ENCODE measurements at places on chromosomes 3 and 15. TPM values are rescaled to one million over a fixed set of nuclear protein-coding genes. Genes with fewer than 3 reads are reported as not detected.

Gene OSTN
- not detected for polyA plus RNA-seq

Gene CAMK2N2
- 0.14 TPM for polyA plus RNA-seq

Gene CHDH
- polyA plus RNA-seq = not detected

Gene ISLR
- polyA plus RNA-seq = 124 TPM

Gene AHSG
- not detected for polyA plus RNA-seq

Gene FAM107A
- 0.13 TPM for polyA plus RNA-seq

DNA sequence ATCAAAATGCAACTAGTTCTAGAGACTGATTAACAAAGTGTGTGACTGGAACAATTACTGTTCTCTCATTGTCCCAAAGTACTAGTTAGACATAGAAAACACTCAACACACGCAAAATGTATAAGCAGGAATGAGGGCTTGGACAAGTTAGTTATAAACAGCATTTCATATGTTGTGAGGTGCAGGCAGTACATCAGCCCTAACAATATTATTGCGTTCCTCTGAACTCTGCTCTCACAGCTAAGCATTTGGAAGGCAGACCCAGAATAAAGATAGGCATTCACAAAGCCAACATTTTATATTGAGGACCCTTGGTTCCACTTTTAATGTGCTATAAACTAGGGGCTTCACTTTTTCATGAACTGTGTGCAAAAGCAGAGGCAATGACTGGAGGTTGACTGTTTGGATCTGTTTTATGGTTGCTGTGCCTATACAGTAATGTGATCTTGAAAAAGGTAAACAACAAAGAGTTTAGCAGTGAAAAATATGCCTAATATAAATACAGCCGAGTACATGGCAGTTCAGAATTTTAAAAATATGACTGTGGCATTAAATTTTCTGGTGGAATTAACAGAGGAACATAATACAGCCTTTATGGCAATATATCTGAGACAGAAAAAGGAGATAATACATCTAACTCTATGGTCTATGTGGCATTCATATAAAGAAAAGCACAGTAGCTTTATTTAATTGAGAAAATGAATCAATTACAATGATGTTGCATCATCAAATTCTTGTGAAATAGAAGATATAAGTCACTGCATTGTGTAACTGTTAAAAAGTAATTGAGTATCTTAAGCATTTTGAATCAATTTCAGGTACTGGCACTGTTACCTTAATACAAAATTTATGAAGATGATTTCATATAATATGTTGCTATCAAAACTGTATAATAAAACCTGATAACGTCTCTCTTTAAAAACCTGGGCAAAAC lies 80.0 kb upstream of the SKOR1 start:
- peak; percentile 73 for DNase-seq
- H3K4me1 ChIP-seq = peaks cover 19% of the 10 kb centered on the region
- H3K36me3 ChIP-seq = no peaks in the 10 kb centered on the region
- H3K4me3 ChIP-seq = no peak overlapping the region

DNA sequence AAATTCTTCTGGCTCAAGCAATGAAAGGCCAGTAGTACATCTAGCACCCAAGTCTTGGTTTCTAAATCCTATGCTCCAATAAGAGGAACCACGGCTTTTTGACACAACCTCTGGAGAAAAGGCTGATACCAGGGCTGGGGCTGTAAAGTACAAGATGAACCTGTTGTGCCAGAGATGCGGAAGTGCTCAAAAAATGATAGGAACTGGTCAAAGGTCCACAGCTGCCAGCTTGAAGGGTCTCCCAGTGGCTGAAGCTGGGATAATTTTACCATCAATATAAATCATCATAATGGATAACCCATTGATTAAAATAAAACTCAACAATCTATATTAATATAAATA lies 558 bp upstream of the NCEH1 start:
- no peak for DNase-seq
- H3K27me3 ChIP-seq = no peaks in the 10 kb centered on the region
- H3K4me3 ChIP-seq = peak overlapping the region; percentile 89
- peaks cover 30% of the 10 kb centered on the region for H3K4me1 ChIP-seq
- H3K36me3 ChIP-seq = no peaks in the 10 kb centered on the region
- H3K27ac ChIP-seq = peak overlapping the region; percentile 93

DNA sequence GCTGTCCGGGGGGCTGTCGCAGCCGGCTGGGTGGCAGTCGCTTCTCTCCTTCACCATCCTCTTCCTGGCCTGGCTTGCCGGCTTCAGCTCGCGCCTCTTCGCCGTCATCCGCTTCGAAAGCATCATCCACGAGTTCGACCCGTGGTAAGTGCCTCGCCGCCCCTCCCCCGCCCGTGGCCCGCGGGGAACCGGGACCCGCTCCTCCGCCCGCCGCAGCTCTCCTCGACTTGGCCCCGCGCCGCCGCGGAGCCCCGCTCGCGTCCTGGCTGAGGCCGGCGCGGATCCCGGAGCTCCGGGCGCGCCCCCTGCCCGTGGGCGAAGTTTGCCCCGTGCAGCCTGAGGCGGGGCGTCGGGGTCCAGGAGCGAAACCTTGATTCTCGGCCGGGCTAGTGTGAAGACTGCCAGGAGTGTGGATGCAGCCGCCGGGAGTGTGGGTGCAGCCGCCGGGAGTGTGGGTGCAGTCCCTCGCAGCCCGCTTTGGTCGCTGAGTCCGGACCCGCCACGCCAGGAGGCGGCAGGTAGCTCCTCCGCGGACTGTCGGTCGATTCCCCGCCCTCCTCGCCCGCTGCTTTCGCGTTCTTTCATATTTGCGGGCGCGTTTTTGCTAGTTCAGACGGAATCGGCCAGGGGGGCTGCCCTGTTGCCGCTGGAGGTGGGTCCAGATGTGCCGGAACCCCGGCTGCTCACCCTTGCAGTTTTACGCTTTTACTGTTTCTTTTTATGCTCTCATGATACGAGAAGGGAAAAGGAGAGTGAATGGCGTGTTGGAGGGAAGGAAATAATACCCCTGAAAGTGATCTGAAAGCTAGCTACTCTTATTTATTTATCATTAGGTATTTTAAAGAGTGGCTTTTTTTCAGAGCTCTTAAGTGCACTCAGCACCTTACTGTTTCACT lies 692 bp downstream of the STT3B start:
- peaks cover 30% of the 10 kb centered on the region for H3K4me1 ChIP-seq
- no peaks in the 10 kb centered on the region for H3K36me3 ChIP-seq
- H3K27me3 ChIP-seq = no peaks in the 10 kb centered on the region

DNA sequence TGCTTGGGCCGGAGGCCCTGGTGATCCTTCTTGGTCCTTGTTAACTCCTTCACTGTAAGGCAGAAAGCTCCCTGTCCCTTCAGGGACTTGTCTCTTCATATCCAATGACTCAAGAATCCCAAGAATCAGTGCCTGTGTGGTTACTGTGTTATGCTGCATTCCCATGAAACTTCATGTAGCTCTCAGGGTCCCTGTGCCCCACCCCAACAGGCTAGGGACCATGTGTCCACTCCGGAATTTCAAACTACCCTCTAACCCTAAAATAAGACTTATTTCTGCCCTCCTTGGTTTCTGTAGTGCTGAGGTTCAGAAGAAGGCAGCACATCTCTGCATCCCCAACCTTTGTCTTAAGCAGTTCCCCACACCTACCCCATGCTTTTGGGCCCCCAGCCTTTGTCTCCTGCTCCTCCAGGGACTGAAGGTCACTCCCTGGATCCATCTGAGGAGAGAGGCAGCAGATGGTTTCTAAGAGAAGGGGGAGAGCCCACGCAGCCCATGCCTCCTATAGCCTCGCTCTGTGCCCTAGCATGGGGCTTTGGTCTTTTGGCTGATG lies 531 bp upstream of the MAP1A start:
- H3K27me3 ChIP-seq = no peaks in the 10 kb centered on the region
- peak overlapping the region; percentile 83 for H3K27ac ChIP-seq
- peak; percentile 72 for DNase-seq
- H3K4me3 ChIP-seq = peak overlapping the region; percentile 100
- H3K36me3 ChIP-seq = peaks cover 12% of the 10 kb centered on the region
- peaks cover 48% of the 10 kb centered on the region for H3K4me1 ChIP-seq

DNA sequence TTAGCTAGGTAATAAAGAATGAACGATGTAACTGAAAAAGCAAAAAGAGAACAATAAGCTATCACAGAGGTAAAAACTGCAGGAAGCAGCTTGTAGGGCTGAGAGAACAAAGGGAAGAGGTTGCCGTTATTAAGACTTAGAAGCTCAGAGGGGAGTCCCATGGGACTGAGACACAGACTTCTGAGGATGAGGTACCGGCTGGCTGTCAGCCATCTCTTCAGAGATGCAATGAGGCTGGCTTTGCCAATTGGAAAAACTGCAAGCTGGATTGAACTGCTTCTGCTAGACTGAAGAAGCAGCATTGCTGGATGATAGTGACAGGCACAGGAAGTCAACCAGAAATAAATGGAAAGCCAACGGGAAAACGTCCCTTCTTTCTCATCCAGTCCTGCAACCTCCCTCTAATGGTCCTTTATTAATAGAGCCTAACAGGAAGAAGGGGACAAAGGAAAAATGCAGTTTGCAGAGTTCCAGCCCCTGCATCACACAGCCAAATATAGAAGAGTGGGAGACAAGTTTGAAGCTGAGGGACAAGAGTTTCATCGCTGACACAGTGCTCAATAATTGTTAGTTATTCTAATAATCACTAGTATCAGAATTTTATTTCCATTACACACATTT lies 21.1 kb upstream of the KLHL6 start:
- H3K36me3 ChIP-seq = no peaks in the 10 kb centered on the region
- peak; percentile 61 for DNase-seq
- H3K27ac ChIP-seq = no peak overlapping the region
- no peak overlapping the region for H3K4me3 ChIP-seq
- peaks cover 39% of the 10 kb centered on the region for H3K27me3 ChIP-seq

GRCh38 chr3:178003756-178004155 lies 532.5 kb upstream of the KCNMB2 start:
- H3K27me3 ChIP-seq = no peaks in the 10 kb centered on the region
- DNase-seq = no peak
- H3K27ac ChIP-seq = no peak overlapping the region
- no peaks in the 10 kb centered on the region for H3K4me1 ChIP-seq
- no peaks in the 10 kb centered on the region for H3K36me3 ChIP-seq

DNA sequence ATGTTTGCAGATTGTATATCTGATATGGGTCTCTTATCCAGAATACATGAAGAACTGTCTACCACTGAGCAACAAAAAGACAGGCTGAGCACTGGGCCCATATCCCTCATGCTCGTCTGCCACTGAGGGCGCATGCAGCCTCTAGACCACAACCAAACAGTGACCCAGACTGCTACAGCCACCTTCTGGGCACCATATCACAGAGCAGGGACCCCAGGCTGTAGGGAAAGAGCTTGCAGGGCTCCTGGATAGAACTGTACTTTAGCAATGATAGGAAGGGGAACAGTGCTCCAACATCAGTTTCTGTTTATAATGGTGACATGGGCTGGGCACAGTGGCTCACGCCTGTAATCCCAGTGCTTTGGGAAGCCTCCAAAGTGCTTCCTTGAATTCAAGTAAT lies 40.2 kb upstream of the TMEM87A start:
- H3K4me3 ChIP-seq = no peak overlapping the region
- H3K27ac ChIP-seq = no peak overlapping the region
- H3K27me3 ChIP-seq = no peaks in the 10 kb centered on the region
- H3K36me3 ChIP-seq = peaks cover 8% of the 10 kb centered on the region
- 0 out of 2 replicates have a peak, but pooled peaks cover 5% of the 10 kb centered on the region for H3K4me1 ChIP-seq

- H3K36me3 ChIP-seq = no peaks in the 10 kb centered on the region
- H3K4me1 ChIP-seq = no peaks in the 10 kb centered on the region
- H3K27ac ChIP-seq = no peak overlapping the region
- peaks cover 25% of the 10 kb centered on the region for H3K27me3 ChIP-seq
- no peak for DNase-seq
Measured at GRCh38 chr3:68878962-68879361, 53.4 kb downstream of the TAFA4 start.

DNA sequence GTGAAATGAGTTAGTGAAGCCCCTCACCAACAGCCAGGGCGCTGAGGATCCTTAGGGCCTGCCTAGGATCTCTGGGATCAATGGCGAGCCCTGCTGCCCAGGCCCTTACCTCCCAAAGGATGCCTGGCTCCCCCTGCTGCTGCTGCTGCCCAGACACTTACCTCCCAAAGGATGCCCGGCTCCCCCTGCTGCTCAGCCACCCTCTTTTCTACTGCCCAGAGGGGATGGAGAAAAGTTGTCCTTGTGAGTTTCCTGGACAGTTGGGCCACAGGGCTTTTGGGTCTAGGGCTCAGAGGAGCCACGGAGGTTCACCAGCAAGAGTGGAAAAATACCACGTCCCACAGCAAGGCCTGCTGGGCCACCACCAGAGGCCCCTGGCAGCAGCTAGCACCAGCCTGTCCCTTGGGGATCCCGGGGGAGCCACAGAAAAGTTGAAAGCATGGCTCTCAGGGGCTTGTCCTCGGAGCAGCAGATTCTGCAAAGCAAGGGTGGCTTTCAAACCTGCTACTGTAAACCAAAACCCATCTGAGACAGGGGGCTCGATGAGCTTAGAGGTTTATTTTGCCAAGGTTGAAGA lies 59.4 kb downstream of the SLC6A6 start:
- H3K27ac ChIP-seq = no peak overlapping the region
- H3K36me3 ChIP-seq = 0 out of 2 replicates have a peak, but pooled peaks cover 4% of the 10 kb centered on the region
- DNase-seq = peak; percentile 80
- H3K27me3 ChIP-seq = no peaks in the 10 kb centered on the region

DNA sequence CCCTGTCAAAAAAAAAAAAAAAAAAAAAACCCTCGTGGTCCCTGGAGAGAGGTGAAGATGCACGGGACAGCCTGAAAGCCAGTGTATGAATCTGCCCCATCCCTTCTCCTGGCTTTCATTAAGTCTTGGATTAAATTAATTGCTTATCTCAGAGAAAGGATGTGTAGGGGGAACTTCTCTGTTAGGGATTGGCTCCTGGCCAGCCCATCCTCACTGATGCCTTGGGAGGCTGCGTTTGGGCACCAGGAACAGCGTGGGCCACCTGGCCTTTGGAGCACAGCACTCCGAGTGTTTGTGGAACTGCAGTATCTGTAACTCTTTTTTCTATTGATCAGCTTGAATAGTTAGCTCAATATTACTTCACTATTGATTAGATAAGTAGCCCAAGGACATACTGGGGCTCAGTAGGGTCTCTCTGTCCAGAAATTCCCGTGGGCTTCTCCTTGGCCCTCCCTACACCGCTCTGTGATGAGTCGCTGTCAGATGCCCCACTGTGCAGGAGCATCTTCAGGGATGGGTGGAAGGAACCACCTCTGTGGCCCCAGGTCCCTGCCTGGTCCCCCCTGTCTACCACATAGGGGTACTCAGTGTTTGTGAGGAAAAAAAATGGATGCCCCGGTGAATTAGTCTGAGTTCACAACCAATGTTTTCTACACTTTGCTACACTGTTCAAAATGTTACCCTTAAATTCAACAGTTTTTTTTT lies 2.0 kb downstream of the PXYLP1 start:
- no peak for DNase-seq
- H3K4me3 ChIP-seq = no peak overlapping the region
- H3K36me3 ChIP-seq = no peaks in the 10 kb centered on the region
- no peak overlapping the region for H3K27ac ChIP-seq
- peaks cover 7% of the 10 kb centered on the region for H3K4me1 ChIP-seq

- H3K27me3 ChIP-seq = no peaks in the 10 kb centered on the region
- DNase-seq = no peak
- peaks cover 23% of the 10 kb centered on the region for H3K4me1 ChIP-seq
- H3K36me3 ChIP-seq = no peaks in the 10 kb centered on the region
- no peak overlapping the region for H3K4me3 ChIP-seq
Measured at GRCh38 chr3:4678320-4678719, 185.2 kb downstream of the ITPR1 start.

DNA sequence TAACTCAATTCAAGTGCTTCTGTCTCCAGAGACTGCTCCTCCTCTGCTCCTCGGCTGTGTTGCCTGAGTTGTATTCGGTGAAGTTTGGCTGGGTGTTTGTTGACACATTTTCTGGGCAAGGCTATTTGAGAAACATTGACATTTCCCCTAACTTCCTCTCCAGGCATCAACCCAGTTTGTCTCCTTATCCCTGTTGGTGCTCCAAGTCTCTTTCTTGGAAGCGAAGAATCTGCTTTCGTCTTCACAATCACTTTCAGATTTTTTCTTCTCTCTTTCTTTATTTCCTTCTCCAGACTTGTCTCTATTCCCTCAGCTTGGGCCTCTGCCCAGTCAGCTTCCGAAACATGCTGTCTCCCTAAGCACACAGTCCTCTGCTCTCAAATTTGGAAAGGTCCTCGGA lies 84.7 kb downstream of the ETV5 start:
- H3K36me3 ChIP-seq = no peaks in the 10 kb centered on the region
- peak overlapping the region; percentile 43 for H3K4me3 ChIP-seq
- DNase-seq = peak; percentile 53
- peaks cover 33% of the 10 kb centered on the region for H3K4me1 ChIP-seq
